ENCODE measurements at places on chromosomes 5 and 9.

DNA sequence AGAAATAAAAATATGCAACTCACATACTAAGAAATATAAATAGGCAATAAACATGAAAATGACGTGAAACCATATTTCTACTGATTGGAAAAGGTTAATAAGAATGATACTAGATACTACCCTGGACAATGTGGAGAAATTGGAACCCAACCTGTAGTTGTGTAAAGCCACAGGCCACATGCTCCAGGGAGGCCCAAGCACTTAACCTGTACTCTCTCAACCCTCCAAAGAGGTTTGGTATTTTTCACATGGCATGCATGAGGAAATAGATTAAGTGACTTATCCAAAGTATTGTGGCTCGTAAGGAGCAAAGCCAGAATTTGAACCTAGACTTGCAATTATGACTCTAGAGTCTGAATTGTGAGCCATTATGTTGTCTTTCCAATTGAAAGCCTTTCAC lies 13.4 kb downstream of the LIFR start:
- DNase-seq: no peak

DNA sequence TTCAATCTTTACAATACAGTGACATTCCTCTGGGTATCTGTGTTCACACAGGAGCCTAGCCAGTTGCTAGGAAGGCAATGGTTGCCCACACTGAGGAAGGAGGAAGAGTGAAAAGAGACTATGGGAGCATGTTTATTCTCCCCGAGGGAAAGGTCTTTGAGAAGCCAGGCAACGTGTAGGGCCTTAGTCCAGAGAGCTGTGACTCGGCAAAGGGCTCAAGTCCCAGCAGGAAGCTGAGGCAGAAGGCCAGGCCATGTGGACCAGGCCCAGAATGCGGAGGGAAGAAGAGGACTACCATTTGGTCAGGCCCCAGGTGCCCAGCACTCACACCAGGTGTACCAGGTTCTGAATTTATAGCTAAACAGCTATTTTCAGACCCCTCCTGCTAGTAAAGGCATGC lies 136.6 kb upstream of the DMAC1 start:
- DNase-seq: no peak

DNA sequence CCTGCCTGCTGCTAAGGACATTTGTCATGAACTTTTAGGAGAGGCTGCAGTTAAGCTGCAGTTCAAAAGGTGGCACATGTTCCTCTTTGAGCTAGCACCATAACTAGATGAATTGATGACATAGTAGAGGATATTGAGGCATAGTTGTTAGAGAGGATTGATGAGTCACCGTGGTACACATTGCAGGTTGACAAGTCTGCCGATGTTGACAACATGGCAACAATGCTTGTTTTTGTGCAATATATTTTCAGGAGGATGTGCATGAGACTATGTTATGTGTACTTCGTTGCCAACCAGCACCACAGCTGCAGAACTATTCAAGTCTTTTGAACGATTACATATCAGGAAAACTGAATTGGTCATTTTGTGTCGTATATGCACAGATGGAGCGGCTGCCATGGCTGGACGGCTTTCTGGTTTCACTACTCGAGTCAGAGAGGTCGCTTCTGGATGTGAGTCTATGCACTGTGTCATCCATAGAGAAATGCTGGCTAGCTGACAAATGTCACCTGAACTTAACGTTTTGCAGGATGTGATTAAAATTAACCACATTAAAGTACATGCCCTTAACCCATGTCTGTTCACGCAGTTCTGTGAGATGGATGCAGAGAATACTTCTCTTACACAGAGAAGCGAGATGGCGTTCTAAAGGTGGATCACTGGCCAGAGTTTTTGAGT lies 24.2 kb downstream of the ANP32B start:
- DNase-seq: no peak

DNA sequence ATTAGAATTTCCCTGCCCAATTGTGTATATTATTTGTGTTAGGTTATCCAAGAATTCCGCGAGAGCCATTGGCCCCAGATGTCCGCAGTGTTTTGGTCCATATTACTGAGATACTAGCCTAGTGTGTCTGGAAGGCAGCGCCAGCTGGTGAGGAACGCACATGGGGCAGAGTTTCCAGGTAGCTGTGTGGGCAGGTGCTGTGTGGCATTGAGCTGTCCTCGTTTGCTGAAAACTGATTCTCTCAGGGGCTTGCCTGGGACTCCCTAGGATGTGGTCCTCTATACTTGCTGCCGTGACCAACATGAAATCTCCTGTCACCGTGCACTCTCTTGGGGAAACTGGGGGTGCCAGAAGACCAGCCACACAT lies 288.7 kb downstream of the FANCC start:
- DNase-seq: no peak

GRCh38 chr5:149310488-149310887 lies 34.8 kb upstream of the GRPEL2 start:
- no peak for DNase-seq

DNA sequence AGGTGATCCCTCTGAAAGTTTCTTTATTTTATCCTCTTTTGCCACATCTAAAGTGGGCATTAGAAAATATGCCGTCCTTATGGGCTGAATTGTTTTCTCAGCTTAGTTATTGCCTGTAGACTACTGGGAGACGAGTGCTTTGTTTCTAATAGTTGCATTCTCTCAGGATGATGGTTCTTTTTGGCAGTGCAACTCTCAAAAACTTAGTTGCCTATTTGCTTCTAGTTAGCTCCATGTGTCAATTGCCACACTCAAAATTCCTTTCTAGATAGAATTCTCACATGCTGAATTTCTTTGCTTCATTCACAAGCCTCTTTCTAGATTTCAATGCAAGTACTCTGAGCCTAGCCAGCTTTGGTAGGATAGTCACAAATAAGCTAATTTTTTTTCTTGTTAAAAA lies 155.5 kb downstream of the FGF10 start:
- DNase-seq: no peak

- DNase-seq: no peak
Measured at GRCh38 chr5:150081541-150082283, 4.6 kb downstream of the CSF1R start.

- peak; percentile 16 for DNase-seq
Measured at GRCh38 chr9:91489361-91489899, 65.8 kb upstream of the NFIL3 start.

DNA sequence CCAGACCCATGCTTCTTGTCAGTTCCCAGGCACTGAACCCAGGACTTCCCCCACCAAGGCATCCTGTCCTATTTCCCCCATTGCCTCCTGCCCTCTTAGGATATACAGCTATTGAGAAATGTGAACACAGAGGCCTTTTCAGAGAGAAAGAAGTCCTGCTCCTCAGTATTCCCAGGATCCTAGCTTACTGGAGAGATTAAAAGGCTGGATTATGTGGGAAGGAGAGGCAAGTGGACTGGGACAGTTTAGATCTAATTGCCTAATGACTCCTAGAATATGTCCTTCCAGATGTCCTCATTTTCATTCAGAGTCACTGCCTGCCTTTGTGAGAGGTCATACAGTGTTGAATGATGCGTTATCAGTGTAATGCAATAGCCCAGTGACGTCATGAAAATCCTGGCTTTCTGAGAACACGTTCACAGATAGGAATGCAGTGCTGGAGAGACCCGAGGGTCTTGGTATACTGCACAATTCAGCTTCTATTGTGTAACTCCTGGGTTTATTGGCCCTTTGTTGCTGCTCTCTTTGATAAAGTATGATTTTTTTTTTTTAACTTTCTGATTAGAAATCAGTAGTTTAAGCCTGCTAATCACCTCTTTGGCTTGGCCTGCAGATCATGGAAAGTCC lies 26.2 kb downstream of the WWC1 start:
- DNase-seq: no peak

GRCh38 chr5:137621861-137622823 lies 113.7 kb downstream of the KLHL3 start:
- no peak for DNase-seq

- DNase-seq: no peak
Measured at GRCh38 chr9:129323376-129323998, 145.4 kb upstream of the IER5L start.

DNA sequence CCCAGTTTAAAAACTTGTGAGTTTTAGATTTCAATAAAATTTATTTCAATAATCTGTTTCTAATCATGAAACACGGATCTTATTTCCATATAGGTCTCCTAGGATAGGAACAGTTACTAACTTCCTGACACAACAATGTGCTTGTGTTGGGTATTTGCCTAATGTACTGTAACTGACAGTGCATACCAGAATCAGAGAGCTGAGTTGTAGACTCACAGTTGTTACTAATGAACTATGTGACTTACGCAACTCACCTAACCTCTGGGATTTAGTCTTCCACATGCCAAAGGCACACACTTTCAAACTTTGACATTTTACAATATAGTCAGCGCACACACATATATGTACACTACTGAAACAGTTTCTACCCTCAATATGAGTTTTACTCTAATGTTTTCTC lies 77.7 kb downstream of the HOMER1 start:
- DNase-seq: no peak

- no peak for DNase-seq
Measured at GRCh38 chr5:3825531-3826451, 230.2 kb downstream of the IRX1 start.

DNA sequence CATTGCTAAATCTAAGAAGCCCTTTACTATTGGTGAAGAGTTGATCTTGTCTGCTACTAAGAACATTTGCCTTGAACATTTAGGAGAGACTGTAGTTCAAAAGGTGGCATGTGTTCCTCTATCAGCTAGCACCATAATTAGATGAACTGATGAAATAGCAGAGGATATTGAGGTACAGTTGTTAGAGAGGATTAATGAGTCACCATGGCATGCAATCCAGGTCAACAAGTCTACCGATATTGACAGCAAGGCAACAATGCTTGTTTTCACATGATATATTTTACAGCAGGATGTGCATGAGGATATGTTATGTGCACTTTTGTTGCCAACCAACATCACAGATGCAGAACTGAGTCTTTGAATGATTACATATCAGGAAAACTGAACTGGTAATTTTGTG lies 134.3 kb upstream of the CDH9 start:
- DNase-seq: no peak

GRCh38 chr5:35061211-35061770 lies 13.5 kb upstream of the AGXT2 start:
- no peak for DNase-seq

DNA sequence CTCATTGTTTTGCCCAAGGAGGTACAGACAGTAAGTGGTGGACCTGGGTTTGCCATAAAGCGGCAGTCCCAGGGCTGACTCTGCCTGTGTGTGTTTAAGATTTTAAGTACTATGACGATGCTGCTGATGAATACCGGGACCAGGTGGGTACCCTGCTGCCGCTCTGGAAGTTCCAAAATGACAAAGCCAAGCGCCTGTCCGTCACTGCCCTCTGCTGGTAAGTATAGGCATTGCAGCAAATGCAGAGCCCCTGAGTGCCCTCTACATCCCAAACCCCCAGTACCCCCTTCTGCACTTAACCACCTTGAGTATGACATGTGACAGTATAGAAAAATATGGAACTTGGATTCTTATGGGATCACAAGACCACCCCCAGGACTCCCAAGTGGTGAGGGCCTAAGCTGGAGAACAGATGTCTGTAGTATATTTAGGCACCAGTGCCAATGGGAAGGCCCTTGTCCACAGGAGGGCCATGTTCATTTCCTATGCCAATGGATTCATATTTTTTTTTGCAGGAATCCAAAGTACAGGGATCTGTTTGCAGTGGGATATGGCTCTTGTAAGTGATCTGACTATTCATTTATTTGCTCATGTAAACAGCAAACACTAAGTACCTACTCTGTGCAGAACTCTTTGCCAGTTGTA lies 22.0 kb downstream of the ENHO start:
- no peak for DNase-seq

GRCh38 chr9:126959336-126959735 lies 44.8 kb downstream of the RALGPS1 start:
- no peak for DNase-seq

- DNase-seq: no peak
Measured at GRCh38 chr9:134314039-134314949, 12.0 kb upstream of the RXRA start.

DNA sequence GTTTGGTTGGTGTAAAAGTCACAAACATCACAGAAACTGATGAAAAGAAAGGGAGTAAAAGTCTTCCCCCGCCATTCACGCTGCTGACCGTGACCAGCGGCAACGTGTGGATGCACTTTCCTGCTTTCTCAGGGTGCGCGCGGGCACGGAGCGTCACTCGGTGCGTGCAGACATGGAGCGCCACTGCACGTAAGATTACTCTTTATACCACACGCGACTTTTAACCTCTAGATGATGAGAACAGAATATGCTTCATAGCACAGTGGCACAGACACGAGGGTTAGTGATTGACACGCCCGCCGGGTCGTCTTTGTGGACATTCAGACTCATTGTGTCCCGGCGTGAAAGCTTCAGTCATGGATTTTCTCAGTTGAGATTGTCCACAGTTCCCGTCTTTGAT lies 15.7 kb downstream of the CEP72 start:
- DNase-seq: no peak

DNA sequence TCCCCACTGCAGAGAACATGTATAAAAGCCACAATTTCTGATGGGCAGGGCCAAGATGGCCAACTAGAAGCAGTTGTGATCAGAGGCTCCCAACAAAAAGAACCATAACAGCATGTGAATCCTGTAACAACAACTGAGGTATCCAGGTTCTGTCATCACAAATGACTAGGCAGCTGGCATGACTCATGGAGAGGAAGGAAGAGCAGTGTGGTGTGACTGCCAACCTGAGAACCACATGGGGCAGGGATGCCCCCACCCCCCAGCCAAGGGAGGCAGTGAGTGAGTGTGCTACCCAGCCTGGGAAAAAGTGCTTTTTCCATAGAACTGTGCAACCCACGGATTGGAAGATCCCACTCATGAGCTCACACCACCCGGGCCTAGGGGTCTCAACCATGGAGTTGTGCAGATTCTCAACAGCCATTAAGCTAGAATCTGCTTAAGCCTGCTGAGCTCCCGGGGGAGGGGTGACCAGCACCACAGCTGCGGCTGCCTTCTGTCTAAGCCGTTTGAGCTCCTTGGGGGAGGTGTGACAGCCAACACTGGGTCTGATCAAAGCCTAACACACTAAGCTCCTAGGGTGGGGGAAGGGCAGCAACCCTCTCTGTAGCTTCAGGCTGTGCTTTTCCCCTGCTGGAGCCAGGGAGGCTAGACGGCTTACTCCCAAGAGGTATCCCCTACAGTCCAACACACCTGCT lies 80.1 kb upstream of the DMAC1 start:
- no peak for DNase-seq

GRCh38 chr5:173327084-173327947 lies 898 bp downstream of the STC2 start:
- DNase-seq: no peak
